ENCODE measurements at places on chromosomes 13 and 19.

DNA sequence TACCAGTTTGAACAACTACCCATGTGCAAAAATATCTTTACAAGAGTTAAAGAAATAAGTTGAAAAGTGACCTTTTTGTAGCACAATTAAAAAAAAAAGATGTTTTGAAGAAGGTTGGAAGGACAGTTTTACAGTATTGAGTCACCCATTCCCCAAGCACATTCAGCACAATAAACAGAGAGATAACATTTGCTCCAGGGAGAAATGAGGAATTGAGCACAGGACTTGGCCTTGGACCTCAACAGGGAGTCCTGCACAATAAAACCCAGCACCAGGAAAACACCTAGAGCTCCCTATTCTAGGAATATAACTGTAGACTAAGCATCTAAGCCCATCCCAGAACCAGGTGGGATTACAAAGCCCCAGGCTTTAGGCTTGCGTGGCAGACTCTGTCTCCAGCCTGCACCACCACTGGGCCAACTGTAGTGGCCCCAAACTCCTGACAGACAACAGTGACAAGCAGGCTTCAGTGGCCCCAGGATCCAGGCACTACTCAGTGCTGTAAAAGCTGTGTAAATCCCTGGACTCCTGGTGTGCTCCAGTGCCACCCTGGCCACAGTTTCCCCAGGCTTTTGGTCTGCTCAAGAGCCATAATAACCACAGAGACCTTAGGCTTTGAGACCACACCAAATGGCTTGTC is 857.2 kb downstream of the SLITRK1 start:
- no peak for DNase-seq

- no peak for DNase-seq
Measured at GRCh38 chr19:7582446-7582845, 13.2 kb upstream of the CAMSAP3 start.

DNA sequence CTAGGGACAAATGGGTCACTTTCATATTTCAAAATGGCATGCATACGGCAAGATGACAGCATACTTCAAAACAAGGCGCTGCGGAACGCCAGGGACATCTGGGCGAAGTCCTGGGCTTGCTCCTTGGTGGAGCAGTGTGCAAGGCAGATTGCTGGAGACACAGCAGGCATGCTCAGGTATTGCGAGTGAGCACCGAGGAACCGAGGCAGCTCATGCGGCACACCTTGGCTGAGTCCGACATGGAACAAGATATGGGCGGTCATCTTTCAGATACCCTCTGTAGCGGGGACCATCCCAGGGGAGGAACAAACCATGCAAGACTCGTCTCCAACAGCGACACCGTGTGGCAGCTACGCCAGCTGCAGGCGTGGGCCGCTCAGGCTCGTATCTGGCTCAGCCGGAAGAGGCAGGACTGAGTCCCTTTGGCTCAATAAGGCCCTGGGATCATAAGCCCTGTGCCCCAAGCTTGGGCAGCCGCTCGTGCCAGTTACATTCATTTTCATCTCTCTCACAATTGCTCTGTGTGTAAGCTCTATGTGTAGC is 112.4 kb downstream of the NUFIP1 start:
- no peak for DNase-seq

GRCh38 chr19:31961667-31962066 is 383.7 kb upstream of the ZNF507 start:
- DNase-seq, result no peak

DNA sequence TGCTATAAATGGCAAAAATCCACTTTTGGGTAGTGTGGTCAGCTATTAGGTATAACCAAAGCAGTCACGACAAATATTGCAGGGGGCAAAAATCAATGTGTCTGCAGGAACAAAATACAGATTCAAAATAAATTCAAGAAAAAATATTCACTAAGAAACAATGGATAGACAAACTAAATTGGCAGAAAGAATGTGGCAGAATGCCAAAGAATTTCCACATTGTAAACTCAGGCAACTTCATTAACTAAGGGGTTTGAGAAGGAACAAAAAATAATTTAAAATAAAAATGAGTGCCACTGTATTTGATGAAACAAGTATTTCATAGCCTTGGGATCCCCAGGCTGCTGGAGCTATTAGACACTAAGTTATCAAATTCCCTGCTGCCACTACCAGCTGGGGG is 193.1 kb downstream of the VWA8 start:
- no peak for DNase-seq

- no peak for DNase-seq
Measured at GRCh38 chr19:18397242-18398202, at the start of gene LRRC25. LRRC25 (minus strand) TSS chr19:18397622; CDS start chr19:18396963, 659 bp downstream.

DNA sequence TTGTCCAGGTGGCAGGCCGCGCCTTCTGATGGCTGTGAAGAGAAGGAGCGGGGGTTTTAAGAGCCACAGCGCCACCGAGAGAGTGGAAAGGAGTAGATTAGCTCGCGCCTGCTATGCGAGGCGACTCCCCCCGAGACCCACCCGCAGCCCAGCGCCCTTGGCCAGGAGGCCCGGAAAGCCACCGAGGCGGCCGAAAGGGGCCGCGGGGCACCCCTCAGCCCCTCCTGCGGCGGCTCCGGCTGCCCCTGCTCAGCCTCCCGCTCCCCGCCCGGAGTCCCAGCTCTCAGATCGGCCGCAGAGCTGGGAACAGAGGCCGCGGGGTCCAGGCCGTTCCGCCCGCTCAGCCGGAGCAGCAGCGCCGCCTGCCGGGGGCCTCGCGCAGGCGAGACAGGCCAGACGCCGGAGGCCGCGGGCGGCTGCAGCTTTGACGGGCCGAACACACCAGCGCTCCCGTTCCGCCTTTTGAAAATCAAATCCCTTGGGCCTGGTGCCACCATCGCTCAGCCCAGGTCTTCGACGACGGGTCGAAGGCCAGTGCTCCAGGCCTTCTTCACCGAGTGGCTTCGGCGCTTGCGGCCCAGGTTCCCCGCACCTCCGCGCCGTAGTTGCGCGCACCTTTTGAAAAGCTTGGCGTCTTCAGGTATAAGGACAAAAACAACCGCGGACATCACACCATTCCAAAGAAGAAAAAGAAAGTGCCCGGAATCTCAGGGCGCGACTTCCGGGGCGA is 15.3 kb downstream of the CDX2 start:
- DNase-seq, result peak; percentile 35

GRCh38 chr13:30608364-30608763 is 9.4 kb upstream of the USPL1 start:
- DNase-seq, result no peak

DNA sequence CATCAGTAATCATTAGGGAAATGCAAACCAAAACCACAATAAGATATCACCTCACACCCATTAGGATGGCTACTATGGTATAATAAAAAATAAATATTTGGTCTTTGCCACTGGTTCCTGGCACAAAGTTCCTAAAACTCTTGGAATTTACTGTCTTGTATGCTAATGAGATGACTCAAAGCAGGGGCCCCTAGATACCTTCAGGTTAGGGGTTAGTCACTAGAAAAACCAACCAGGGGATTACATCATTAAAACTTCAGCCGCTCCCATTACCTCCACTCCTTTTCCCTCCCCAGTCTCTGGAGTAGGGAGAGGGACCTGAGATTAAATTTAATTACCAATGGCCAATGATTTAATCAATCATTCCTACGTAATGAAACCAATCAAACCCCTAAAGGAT is 49.6 kb downstream of the THSD1 start:
- peak; percentile 32 for DNase-seq

- no peak for DNase-seq
Measured at GRCh38 chr19:18520848-18521691, 800 bp downstream of the ELL start.

DNA sequence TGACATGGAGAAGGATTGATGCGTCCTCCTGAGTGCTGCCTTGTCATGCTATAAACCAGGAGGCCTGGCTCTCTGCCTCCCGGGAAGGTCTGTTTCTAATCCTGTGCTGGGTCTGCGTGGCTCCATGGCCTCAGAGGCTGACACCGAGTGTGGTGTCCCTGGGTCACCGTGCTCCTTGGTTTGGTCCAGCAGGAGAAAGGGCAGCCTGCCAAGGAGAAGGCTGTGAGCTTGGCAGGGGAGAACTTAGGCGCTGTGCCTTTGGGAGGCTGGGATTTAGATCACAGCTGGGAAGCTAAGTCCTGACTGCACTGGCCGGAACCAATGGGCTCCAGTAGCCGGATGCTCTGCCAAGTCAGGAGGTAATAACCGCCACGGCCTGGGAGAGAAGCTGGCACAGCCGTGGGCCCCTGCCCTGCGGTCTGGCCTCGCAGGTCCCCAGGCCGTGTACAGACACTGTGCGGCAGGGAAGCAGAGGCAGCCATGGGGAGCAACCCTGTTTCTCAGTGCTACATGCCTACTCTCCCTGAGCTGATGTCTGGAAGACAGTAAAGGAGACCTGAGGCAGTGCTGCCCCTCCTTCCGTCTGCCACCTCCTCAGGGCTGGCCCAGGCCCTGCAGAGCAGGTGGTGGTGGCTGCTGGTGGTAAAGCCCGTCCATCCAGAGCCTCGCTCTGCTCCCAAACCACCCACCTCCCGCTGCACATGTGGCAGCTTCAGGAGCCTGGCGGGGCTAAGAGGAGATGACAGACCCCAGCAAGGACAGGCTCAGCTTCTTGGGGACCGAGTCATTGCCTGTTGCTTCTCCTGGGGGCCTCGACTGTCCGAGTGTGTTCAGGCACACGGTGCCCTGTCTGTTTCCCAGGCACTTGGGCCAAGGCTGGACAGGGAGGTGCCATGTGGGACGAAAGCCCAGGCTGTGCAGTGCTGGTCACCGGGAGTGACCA is 44.9 kb downstream of the C13orf46 start:
- DNase-seq, result peak; percentile 95

- DNase-seq, result no peak
Measured at GRCh38 chr13:43977911-43978310, 98.2 kb downstream of the LACC1 start.

DNA sequence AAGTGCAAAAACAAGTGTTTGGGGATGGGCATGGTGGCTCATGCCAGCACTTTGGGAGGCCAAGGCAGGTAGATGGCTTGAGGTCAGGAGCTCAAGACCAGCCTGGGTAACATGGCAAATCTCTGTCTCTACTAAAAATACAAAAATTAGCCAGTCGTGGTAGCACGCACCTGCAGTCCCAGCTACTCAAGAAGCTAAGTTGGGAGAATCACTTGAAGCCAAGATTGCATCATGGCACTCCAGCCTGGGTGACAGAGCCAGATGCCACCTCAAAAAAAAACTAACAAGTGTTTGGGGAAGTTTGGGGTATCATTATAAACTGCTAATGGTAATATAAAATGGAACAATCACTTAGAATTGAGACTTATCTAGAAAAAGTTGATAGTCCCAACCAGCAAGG is 24.6 kb downstream of the XPO4 start:
- no peak for DNase-seq

DNA sequence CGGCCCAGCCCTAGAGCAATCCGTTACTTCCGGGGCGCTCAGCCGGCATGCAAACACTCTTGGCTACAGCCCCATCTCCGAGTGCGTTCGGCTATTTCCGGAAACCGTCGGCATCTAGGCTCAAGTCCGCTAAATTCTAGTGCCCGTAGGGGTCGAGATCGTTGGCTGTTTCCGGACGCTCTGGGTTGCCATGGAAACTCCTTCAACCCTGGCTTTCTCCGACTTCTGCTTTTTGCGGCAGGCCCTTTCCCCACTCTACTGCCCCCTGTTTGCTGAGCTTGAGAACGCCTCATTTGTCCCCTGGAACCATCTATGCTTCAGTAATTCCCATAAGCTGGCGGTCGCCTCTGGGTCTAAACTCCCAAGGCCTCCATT is 534 bp upstream of the PIK3R2 start:
- DNase-seq, result peak; percentile 93

DNA sequence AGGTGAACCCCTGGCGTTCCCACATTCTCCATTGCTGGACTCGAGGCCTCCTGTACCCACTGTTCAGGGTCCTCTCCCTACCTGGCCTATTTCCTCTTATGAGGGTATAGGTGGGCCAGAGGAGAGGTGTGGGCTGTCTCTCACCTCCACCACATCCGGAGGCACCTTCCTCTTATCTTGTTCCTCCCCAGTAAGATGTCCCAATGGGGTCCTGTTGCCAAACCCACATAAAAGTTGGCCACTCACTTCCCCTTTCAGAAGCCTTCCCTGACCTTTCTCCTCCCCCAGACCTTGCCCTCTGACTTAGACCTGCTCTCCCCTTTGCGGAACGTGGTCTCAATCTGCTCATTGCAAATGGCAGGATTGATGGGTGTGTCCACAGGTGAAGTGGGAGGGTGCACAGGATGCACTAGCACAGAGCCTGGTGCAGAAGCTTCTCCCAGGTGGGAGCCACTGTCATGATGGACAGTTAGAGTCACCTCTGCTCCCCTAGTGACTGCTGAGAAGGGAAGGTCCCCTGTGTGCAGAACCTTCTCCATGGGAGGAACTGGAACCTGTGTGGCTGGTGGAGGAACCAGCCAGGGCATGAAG is 1.3 kb downstream of the CYP4F3 start:
- DNase-seq, result no peak

GRCh38 chr19:10155839-10156238 is 36.1 kb upstream of the EIF3G start:
- DNase-seq, result no peak

DNA sequence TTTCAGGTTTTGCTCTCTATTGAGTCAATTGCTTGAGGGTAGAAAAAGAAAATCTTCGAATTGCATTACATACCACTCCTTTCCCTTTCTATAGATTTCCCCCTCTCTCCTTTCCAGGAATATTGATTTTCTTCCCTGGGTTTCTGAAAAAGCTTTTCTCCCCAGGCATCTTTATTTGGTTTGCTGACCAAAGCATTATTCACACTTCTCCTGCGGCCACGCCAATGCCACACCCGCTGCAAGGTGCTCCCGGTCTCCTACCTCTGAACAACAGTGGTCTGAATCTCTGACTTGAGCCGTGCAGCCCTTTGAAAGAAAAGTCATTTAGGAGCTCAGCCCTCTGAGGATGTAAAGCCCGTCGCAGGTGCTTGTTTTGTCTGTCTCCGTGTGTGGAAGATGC is 350.9 kb upstream of the TMTC4 start:
- DNase-seq, result no peak

GRCh38 chr13:27186295-27186694 is 14.7 kb upstream of the USP12 start:
- no peak for DNase-seq

GRCh38 chr19:3047496-3048189 is 14.7 kb downstream of the TLE5 start:
- peak; percentile 47 for DNase-seq

Measured in GM04504 (cell line).